ENCODE measurements at places on chromosomes 13 and 19.

GRCh38 chr13:77510156-77510555 is 25.4 kb upstream of the SCEL start:
- DNase-seq, result no peak

GRCh38 chr19:50357178-50358100 is 8.0 kb downstream of the NAPSA start:
- DNase-seq, result peak; percentile 90

DNA sequence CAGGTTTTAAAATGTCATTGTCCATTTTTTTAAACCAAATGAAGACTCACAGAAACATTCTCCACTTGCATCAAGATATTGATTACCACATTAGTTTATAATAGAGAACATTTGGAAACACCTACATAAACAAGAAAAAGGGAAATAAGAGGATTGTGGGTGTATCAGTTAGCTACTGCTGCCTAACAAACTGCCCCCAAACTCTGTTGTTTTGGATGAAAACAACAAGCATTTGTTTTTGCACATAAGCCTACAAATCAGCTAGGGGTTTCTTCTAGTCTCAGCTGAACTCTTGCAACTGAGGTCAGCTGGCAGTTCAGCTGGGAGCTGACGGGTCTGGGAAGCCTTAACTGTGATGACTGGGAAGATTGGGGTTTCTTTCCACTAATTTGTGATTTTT is 464.4 kb downstream of the COG6 start:
- DNase-seq, result no peak

DNA sequence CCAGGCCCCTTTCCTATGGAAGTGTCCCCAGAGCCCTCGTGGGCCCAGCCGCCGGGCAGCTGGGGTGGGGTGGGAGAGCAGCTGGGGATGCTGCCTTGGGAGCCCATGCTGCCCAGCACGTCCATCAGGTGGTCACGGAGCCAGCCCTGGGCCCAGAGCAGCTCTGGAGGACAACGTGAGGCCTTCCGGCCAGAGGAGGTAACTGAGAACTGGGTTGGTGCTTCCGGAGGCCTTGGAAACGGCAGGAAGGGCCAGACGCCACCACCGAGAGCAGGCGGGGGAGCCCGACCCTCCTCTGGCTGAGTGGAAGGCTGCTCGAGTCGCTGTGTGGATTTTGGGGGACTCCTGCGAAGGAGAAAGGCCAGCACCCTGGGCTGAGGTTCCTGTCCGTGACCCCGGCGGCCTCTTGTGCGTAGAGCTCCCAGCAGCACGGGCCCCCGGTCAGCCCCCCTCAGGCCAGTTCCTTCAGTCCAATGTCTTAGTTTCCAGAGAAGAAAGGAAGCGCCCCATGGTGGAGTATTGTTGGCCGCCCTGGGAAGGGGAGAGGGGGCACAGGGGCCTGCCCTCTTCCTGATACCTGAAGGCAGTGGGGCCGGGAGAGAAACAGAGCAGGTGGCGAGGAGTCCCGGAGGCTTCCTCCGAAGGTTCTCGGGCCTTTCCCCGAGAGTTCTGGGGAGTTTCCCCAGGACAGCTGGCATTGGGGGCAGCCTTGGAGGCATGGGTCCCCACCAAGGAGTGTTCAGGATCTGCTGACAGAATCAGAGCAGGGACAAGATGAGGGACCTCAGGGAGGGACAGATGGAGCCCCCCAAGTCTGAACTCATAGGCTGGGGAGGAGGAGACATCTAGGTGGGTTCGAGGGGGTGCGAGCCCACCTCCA is 68.8 kb downstream of the MLLT1 start:
- no peak for DNase-seq

GRCh38 chr19:34171539-34171876 is 796 bp upstream of the LSM14A start:
- DNase-seq, result peak; percentile 10

DNA sequence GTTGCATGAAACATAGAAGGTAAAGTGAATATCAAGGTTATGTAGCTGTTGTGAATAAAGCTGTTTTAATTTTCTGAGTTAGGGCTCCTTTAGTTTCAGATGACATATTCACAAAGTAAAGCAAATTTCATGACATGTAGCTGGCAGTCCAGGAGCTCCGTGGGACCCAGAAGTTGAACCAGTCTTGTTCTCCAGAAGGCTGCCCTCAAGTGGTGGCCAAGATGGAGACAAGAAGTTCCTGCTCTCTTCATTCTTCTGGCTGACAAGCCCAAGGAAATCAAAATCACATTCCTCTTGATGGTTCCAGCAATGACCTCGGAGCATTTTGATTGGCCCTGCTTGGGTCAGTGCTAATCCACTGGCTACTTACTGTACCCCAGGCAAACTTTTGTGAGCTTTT is 128.7 kb downstream of the LIG4 start:
- DNase-seq, result no peak

DNA sequence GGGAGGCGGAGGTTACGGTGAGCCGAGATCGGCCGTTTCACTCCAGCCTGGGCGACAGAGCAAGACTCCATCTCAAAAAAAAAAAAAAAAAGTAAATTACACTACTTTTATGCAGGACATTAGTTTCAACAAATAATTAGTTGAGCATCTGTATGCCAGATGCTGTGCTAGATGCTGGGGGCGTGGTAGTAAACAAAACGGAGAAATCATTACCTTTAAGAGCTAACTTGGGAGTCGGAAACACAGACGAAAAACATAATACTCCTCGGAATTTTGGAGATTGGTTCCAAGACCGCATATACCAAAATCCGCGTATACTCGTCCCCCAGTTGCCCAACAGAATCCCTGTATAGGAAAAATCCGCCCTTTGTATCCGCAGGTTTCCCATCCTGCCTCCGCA is 1.3 kb upstream of the DUS3L start:
- no peak for DNase-seq

DNA sequence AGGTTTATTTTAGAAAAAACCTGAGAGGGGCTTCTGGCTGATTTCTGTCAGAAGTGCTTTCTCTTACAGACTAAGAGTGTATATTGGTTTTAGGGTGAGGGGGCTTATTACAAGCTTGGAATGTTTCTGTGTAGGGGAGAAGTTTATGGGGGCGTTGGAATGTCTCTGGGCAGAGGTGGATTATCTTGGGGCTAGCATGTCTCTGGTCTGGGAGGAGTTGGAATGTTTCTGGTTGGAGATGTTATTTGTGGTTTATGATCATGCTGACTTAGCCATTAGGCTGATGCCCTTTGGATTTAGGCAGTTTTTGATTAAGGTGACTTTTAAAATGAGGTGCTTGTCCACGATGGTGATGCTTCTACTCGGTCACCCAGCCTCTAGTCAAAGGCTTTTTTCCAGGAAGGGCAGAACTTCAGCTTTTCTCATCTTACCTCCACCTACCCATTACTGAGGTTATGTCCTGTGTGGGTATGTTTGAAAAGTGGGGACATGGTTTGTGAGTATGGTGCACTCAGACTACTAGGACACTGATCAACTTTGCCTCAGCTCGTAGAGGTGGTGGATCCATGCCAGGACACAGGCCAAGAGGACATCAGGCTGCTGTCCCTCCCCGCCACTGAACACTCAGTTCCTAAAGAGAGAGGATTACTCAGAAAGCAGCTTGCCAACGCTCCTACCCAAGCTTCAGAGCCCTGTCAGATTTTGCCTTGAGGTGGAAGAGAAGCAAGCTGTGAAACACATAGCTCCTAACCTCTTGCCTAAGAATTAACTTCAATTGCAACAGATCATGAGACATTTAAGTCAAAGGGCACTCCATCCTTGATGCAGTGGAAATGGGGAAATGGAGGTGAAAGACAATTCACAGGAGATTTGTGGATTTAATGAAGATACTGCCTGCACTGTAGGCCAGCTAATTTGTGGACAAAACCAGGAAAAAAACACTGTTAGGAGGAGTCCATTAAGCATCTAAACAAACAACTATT is 63.6 kb downstream of the ZNF44 start:
- DNase-seq, result no peak

DNA sequence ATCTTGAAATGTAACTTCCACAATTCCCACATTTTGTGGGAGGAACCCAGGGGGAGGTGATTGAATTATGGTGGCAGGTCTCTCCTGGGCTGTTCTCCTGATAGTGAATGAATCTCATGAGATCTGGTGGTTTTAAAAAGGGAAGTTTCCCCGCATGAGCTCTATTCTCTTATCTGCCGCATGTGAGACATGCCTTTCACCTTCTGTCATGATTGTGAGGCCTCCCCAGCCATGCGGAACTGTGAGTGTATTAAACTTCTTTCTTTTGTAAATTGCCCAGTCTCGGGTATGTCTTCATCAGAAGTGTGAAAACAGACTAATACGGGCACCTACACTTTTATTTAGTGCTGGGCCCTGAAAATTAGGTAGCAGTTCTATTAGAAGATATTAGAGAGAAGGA is 45.8 kb downstream of the TNFSF13B start:
- no peak for DNase-seq

- DNase-seq, result no peak
Observed at GRCh38 chr13:53028637-53029203, at the start of gene OLFM4. OLFM4 (plus strand) TSS chr13:53028813; CDS start chr13:53028837, 24 bp downstream.

DNA sequence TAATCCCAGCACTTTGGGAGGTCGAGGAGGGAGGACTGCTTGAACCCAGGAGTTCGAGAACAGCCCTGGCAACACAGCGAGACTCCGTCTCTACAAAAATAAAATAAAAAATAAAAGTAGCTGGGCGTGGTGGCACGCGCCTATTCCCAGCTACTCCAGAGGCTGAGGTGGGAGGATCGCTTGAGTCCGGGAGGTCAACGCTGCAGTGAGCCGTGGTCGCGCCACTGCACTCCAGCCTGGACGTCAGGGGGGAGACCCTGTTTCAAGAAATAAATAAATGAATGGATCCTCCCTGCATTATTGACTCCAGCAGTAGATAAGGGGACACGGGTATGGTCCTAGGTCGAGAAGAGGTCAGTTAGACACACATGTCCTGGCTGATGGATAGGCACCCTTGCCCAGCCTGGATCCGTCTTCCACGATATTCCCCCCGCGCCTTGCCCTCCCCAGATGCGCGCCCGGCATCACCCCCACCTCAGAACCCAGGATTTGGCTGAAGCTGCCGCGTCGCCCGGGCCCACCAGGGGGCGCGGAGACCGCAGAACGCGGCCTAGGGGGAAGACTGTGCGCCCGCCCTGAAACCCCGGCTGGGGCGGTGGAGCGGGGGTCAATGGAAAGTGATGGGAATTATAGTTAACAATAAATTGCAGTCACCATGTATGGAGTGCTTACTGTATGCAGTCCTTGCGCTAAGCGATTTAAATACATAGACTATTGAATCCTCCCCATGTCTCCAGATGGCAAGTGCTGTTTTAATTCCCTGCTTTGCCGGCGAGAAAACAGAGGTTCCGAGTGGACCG is 2.1 kb upstream of the HOOK2 start:
- DNase-seq, result peak; percentile 74

DNA sequence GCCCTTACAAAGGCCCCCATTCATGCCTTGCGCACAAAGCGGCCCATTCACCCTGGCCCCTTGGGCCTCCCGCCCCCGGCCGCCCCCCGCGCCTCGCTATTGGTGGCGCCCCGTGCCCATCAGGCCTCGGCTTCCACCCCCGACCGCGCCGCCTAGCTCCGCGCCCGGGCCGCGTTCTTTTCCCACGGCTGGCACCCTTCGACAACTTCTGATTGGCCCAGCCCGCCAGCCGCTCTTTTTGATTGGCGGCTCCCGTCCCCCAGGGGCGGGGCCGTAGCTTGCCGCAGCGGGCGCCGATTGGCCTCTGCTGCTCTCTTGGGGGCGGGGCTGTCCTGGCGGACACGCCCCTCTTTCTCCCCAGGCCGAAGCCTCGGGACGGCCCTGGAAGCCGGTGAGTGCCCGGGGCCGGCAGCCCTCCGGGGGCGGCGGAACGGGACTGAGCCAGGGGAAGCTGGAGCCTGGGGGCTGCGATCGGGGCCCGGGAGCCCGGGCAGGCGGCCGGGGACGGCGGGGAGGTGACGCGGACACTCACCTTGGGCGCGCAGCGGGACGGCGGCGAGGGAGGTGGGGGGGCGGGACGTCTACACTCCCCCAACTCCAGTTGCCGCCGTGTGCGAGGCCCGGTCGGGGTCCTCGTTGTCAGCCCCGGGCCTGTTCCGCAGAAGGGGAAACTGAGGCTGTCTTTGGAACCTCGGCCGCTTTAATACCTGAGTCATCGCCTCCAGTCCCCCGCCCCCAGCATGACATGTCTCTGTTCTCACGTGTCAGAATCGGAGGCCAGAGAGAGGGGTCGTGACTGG is at the start of gene MYH14:
MYH14 (plus strand) TSS at position 342 of the 800 bp plus-strand sequence. CDS start 6,744 bp downstream, outside the sequence.
- DNase-seq, result no peak

DNA sequence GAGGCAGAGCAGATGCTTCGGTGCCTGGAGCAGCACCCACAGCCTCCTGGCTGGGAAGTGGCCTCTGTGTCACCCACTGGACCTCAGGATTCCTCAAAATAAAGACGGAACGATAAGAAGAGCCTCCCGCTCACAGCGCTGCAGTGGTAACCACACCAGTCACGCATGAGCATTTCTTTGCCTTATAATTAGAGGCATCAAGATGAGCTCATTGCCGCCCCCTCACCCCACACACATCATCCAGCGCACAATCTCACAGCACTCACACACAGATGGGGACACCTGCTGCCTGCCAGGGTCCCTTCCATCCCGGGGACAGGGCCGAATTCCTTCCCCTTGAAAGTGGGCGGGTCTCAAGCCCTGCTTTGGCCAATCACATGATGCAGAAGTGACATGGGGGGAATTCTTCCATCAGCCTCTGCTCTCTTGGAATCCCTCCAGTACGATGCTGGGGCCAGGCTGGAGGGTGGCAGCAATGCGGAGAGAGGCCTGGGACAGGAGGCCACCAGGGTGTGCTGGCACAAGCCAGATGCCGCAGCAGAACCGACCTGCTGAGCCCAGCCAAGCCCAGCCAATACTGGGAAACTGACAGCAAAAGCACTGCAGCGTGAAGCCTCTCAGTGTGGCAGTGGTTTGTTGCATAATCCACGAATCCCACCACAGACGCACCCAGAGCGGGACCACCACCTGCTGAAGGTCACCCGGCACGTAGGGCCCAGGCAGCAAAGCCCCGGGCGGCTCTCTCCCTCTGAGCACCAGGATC is 16.0 kb downstream of the PIP5K1C start:
- DNase-seq, result no peak

GRCh38 chr13:42049454-42049813 is 986 bp downstream of the DGKH start:
- no peak for DNase-seq

- no peak for DNase-seq
Observed at GRCh38 chr19:1098177-1099051, 3.2 kb upstream of the POLR2E start.

DNA sequence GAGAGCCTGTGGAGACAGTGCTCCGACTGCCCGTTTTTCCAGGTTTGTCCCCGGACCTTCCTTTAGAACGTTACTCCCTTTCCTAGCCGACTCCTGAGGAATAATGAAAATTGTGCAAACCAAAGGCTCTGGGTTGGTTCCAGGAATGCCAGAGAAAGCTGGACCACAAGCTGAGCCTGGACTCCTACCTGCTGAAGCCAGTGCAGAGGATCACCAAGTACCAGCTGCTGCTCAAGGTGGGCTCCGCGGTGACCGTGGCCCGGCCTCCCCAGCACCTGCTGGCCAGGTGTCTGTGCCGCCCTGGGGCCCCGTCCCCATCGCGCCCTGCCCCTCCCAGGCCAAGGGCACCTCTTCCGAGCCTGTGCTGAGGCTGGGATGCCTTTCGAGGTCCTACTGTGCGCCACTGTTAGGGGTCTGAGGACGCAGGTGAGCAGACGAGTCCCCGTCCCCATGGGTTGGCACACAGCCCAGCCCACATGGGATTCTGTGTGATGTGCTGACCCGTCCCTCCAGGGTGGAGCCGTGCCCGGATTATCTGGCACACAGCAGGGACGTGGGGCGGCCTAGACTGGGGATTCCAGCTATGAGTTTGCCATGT is 20.5 kb upstream of the F7 start:
- DNase-seq, result no peak

GRCh38 chr13:102724923-102725322 is 30.1 kb upstream of the METTL21C start:
- no peak for DNase-seq
